ENCODE measurements at places on chromosomes 2 and 18. TPM values are rescaled to one million over a fixed set of nuclear protein-coding genes. Genes with fewer than 3 reads are reported as not detected.

DNA sequence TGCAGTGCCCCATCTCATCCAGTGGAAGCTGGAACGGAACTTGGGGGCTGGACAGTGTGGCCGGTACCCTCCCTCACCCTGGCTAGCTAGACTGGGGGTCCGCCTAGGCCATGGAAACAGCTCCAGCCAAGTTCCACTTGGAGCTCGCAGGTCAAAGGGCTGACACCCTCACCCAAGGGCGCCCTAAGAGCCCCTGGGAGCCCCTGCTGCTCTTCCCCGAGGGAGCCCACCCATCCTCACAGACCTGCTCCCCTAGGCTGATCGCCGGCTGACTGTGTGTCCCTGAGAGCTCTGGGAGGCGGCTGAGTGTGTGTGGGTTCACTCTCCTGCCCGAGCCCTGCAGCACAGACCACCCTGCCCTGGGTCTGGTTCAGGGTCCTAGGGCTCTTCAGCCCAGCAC lies 118.2 kb upstream of the OTOS start:
- H3K36me3 ChIP-seq, result no peaks in the 10 kb centered on the region
- H3K4me3 ChIP-seq, result no peak overlapping the region
- DNase-seq, result no peak
- H3K27ac ChIP-seq, result no peak overlapping the region
- H3K4me1 ChIP-seq, result no peaks in the 10 kb centered on the region

DNA sequence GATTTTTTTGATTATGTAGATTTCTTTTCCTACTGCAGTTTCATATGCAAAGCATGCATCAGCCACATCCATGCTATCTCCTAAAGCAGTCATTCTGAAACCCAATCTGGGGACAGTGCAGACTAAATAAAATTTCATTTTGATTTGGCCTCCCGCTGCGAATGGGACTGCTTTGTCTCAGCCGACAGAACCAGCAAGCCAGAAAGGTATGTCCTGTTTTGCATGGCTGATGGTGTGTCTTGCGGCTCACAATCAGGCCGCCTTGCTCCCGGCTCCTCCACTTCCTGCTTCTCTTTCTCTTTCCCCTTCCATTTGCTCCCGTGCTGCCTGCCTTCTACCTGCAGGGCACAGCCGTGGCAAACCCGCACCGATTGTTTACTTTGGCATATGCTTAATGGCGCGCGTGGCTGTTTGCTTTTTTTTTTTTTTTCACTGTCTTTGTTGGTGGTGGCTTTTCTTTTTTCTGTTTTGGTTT lies 419.6 kb upstream of the POU3F3 start:
- no peaks in the 10 kb centered on the region for H3K36me3 ChIP-seq
- H3K4me1 ChIP-seq, result no peaks in the 10 kb centered on the region
- no peak overlapping the region for H3K27ac ChIP-seq
- DNase-seq, result no peak
- no peaks in the 10 kb centered on the region for H3K27me3 ChIP-seq
- no peak overlapping the region for H3K4me3 ChIP-seq

GRCh38 chr2:47510745-47511144 lies 107.8 kb downstream of the MSH2 start:
- no peak overlapping the region for H3K4me3 ChIP-seq
- H3K4me1 ChIP-seq, result peaks cover 18% of the 10 kb centered on the region

- DNase-seq, result no peak
- H3K4me3 ChIP-seq, result no peak overlapping the region
- H3K27me3 ChIP-seq, result peaks cover 2% of the 10 kb centered on the region
- H3K4me1 ChIP-seq, result no peaks in the 10 kb centered on the region
- H3K36me3 ChIP-seq, result no peaks in the 10 kb centered on the region
Observed at GRCh38 chr2:179437430-179437829, 172.8 kb upstream of the SESTD1 start.

- H3K4me3 ChIP-seq, result no peak overlapping the region
- DNase-seq, result no peak
- H3K27ac ChIP-seq, result no peak overlapping the region
- peaks cover 18% of the 10 kb centered on the region for H3K4me1 ChIP-seq
- no peaks in the 10 kb centered on the region for H3K36me3 ChIP-seq
Observed at GRCh38 chr2:197924483-197924882, 120.1 kb downstream of the PLCL1 start.

- no peaks in the 10 kb centered on the region for H3K4me1 ChIP-seq
- H3K27ac ChIP-seq, result no peak overlapping the region
- no peaks in the 10 kb centered on the region for H3K36me3 ChIP-seq
- DNase-seq, result no peak
Observed at GRCh38 chr2:119483896-119484718, 40.2 kb downstream of the SCTR start.

- no peaks in the 10 kb centered on the region for H3K27me3 ChIP-seq
- no peaks in the 10 kb centered on the region for H3K4me1 ChIP-seq
- no peaks in the 10 kb centered on the region for H3K36me3 ChIP-seq
- no peak overlapping the region for H3K4me3 ChIP-seq
- no peak for DNase-seq
Observed at GRCh38 chr2:178025551-178026185, 46.9 kb downstream of the PDE11A start.

CAB39 gene
- polyA plus RNA-seq, result 25.7 TPM

DNA sequence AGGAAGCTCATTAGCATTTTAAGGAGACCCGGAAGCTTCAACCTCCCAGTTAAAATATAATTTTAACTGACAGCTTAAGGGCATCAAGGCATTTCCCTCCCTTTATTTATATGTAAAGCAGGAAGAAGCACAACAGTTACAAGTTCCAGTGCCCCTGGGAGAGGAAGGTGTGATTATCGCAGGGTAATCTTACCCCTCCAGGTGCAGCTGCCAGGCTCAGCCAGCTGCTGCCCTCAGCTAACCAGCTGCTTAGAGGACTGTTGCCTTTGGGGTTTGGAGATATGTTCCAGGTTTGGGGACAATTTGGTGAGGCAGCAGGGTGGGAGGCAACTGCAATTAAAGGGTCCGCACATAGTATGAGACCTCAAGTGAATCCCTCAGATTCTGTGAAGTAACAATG lies 55.3 kb upstream of the SETBP1 start:
- no peak for DNase-seq
- no peak overlapping the region for H3K4me3 ChIP-seq
- H3K36me3 ChIP-seq, result no peaks in the 10 kb centered on the region
- peaks cover 5% of the 10 kb centered on the region for H3K4me1 ChIP-seq

ADCY3 gene
- 71.7 TPM for polyA plus RNA-seq

- no peaks in the 10 kb centered on the region for H3K27me3 ChIP-seq
- H3K27ac ChIP-seq, result no peak overlapping the region
- DNase-seq, result no peak
- no peak overlapping the region for H3K4me3 ChIP-seq
- peaks cover 12% of the 10 kb centered on the region for H3K36me3 ChIP-seq
Observed at GRCh38 chr2:46181789-46182530, 115.2 kb upstream of the EPAS1 start.

OTOS gene
- not detected for polyA plus RNA-seq

CRYBA2 gene
- polyA plus RNA-seq, result not detected

L3MBTL4 gene
- not detected for polyA plus RNA-seq

ROCK2 gene
- 3.5 TPM for polyA plus RNA-seq

DNA sequence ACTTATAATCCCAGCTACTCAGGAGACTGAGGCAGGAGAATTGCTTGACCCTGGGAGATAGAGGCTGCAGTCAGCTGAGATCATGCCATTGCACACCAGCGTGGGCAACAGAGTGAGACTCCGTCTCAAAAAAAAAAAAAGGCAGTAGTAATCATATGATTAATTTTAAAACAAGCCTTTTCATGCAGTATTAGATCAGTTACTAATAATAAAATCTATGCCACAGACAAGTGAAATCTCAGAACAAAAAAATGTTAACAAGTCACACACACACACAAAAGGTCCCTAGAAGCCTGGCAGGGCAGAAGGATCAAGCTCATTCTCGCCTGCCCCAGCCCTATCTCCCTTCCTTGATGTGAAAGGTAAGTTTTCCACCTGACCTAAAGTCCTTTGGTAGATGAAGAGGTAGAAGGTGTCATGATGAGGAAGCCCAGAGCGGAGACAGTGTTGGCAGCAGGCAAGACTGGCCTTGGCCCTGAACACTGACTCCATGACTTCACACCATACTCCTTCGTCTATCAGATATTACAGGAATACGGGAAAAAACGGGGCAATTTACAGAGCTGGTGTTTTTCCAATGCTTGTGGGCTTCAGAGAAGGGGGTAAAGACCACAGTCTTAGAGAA lies 10.6 kb downstream of the KDSR start:
- H3K27me3 ChIP-seq, result no peaks in the 10 kb centered on the region
- no peak overlapping the region for H3K27ac ChIP-seq
- no peak for DNase-seq
- no peak overlapping the region for H3K4me3 ChIP-seq
- H3K36me3 ChIP-seq, result peaks cover 11% of the 10 kb centered on the region

DNA sequence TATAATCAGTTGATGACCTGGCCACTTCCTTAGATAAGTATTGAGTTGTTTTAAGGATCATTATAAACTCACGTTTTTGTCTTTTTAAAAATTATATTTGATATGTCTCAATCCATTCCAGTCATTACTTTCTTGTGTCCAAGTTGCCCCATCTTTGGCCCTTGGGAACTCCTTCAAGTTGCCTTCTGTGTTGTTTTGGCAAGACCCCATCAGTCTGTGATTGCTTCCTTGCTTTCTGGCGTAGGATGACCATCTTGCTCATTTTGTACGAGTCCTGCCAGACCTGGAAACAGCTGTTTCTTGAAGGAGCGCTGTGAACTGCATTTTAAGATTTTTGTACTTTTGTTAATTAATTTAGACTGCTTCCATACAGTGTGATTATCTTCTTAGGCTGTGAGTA lies 68.9 kb upstream of the ITM2C start:
- H3K27me3 ChIP-seq, result no peaks in the 10 kb centered on the region
- no peak for DNase-seq
- peaks cover 2% of the 10 kb centered on the region for H3K36me3 ChIP-seq

DSG1 gene
- not detected for polyA plus RNA-seq

DNA sequence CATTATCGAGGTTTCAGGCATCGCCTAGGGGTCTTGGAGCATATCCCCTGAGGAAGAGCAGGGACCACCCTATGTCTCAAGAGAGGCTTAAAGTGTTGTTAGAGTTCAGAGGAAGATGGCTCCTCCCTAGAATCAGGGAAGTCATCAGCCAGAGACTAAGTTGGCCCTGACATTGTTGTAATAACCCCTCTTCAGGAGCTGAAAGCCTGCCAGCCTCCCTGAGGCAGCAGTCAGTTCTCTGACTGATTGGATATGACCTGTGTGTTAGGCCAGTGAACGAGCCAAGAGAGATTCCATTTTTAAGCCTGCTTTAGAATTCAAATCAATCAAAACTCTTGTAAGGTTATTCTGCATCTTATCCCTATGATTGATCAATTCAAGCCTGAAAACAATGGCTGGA lies 34.9 kb downstream of the ARHGAP28 start:
- H3K36me3 ChIP-seq, result no peaks in the 10 kb centered on the region
- no peak for DNase-seq

GRCh38 chr2:8643996-8644356 lies 37.9 kb upstream of the ID2 start:
- no peaks in the 10 kb centered on the region for H3K27me3 ChIP-seq
- DNase-seq, result no peak
- H3K27ac ChIP-seq, result no peak overlapping the region
- no peaks in the 10 kb centered on the region for H3K4me1 ChIP-seq

MYCN gene
- 0.47 TPM for polyA plus RNA-seq

IL37 gene
- not detected for polyA plus RNA-seq

TUBB8B gene
- polyA plus RNA-seq, result 0.33 TPM

RAB27B gene
- not detected for polyA plus RNA-seq

GRCh38 chr2:100264651-100265050 lies 57.6 kb downstream of the LONRF2 start:
- no peak for DNase-seq
- H3K27me3 ChIP-seq, result peaks cover 2% of the 10 kb centered on the region
- H3K4me1 ChIP-seq, result no peaks in the 10 kb centered on the region
- H3K4me3 ChIP-seq, result no peak overlapping the region
- H3K27ac ChIP-seq, result no peak overlapping the region
- no peaks in the 10 kb centered on the region for H3K36me3 ChIP-seq

RAMP1 gene
- not detected for polyA plus RNA-seq

GRCh38 chr18:50079571-50080295 lies 115.2 kb downstream of the MYO5B start:
- no peaks in the 10 kb centered on the region for H3K4me1 ChIP-seq
- H3K4me3 ChIP-seq, result no peak overlapping the region
- no peaks in the 10 kb centered on the region for H3K27me3 ChIP-seq
- H3K36me3 ChIP-seq, result no peaks in the 10 kb centered on the region

MLPH gene
- not detected for polyA plus RNA-seq

- H3K36me3 ChIP-seq, result no peaks in the 10 kb centered on the region
- no peaks in the 10 kb centered on the region for H3K27me3 ChIP-seq
- peaks cover 7% of the 10 kb centered on the region for H3K4me1 ChIP-seq
Observed at GRCh38 chr18:62118328-62118727, 68.5 kb downstream of the PIGN start.

IL1RL1 gene
- polyA plus RNA-seq, result 32.2 TPM

NOSTRIN gene
- not detected for polyA plus RNA-seq

- DNase-seq, result no peak
- H3K36me3 ChIP-seq, result no peaks in the 10 kb centered on the region
- no peak overlapping the region for H3K27ac ChIP-seq
- no peak overlapping the region for H3K4me3 ChIP-seq
- no peaks in the 10 kb centered on the region for H3K27me3 ChIP-seq
- H3K4me1 ChIP-seq, result no peaks in the 10 kb centered on the region
Observed at GRCh38 chr2:168029071-168029470, 218.3 kb downstream of the STK39 start.

POU3F3 gene
- polyA plus RNA-seq, result not detected

DNA sequence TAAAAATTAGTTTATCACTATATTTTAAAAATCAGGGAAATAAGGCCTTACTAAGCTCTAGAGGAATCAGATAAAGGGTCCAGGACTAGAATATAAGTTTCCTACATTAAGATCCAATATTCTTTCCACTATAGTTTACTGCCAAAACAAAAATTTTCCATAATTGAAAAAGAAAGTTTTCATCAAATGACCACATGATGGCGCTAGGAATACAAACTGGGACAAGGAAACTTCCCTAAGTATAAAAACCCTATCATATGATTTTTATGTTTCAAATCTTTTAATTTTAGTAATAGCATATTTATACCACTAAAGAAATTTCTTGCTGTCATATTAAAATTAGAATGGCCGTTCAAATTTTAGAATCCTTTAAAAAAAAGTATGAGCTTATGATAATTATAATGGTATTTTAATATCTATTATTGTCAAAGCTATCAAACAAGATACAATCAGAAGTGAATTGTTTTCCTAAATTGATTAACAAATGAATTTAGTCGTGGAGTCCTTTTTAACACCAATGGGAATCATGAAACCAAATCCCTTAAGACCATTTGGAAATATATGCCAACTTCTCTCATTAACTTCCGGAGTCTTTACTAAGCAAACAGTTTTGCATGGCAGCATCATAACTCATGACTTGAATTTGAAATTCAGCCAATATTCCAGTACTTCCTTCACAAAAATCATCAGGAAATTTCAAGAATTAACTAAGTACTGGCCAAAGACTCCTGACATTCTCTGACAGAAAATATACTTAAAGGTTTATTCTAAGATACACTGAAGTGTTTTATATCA lies 70.3 kb downstream of the SCN1A start:
- H3K36me3 ChIP-seq, result no peaks in the 10 kb centered on the region
- H3K27ac ChIP-seq, result peak overlapping the region; percentile 51
- DNase-seq, result peak; percentile 85
- no peaks in the 10 kb centered on the region for H3K27me3 ChIP-seq

ZSWIM2 gene
- not detected for polyA plus RNA-seq

CNDP1 gene
- not detected for polyA plus RNA-seq

All from endothelial cell of umbilical vein (primary cell).